AG09319 (cell line): ENCODE measurements at places on chromosomes 5 and 9.
A peak's percentile ranks its signal among the peaks of the same experiment; 100 is the strongest.

DNA sequence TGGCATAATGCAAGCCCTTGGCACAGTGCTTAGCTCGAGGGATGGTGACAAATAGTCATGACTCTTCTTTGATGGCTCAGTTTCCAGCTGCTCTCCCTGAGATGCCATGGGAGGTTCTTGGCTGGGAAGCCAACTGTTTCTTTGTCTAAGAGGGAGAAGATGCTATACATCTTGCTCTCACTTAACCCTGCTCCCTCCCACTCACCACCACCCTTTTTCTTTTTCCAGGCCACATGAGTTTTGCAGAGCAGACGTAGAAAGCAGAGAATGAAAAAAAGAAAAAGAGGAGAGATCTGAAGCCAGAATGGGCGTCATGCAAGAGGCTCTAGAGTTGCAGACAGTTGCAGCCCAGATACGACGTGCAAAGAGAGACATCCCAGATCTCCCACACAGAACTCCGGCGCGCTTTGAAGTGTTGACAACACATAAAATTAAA is 160.5 kb downstream of the FGF18 start:
- DNase-seq: no peak

- no peak for DNase-seq
These were observed 26.2 kb downstream of the TPPP start for GRCh38 chr5:666816-667498.

DNA sequence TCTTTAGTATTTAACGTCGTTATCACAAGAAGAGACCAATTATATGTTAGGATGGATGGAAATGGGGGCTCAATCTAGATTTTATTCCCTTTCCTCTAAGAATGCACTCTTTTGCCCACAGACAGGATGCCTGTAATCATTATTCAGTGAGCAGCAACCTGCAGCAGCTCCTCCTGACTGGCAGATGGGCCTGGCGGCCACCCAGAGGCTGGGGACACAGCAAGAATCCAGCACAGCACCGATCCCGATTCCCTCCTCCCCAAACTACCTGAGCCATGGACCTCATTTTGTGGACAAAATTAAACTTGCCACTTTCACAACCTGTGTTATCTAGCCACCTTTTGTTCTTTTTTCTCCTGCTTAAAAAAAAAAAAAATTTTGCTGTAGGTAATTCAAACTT is 101.0 kb downstream of the USP20 start:
- no peak for DNase-seq

- DNase-seq: no peak
These were observed 23.6 kb downstream of the SREK1IP1 start for GRCh38 chr5:64744914-64745313.

GRCh38 chr9:90659650-90660364 is 17.2 kb upstream of the DIRAS2 start:
- no peak for DNase-seq

DNA sequence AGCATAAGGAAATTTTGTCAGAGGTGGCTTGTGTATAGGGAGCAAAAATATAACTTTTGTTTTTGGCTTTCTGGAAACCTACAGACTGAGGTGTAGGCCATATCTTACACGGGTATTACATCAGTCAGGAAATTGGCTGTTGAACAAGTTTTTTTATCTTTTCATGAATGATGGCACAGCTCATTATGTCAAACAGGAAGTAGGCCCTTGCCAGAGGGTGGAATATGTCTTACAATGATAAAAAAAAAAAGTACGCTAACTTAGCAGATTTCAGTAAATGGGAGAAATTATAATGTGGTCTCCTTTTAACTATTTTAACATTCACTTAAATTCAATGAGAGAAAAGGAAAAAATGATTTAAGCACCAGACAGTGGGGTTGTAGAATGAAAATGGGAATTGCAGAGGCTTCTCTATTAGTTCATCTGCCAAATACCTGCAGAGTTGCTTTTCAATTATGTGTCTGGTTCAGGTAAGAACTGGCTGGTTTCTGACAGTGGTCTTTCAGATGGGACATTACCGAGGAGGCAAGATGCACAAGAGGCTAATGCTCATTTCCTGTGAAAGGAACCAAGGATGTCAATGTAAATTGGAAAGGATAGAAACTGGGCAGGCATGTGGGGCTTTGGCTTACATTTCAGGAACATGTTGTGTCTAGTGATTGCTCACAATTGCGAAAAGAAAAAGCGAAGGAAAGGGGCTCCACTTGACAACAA is 169.9 kb downstream of the NNT start:
- DNase-seq: peak; percentile 45

DNA sequence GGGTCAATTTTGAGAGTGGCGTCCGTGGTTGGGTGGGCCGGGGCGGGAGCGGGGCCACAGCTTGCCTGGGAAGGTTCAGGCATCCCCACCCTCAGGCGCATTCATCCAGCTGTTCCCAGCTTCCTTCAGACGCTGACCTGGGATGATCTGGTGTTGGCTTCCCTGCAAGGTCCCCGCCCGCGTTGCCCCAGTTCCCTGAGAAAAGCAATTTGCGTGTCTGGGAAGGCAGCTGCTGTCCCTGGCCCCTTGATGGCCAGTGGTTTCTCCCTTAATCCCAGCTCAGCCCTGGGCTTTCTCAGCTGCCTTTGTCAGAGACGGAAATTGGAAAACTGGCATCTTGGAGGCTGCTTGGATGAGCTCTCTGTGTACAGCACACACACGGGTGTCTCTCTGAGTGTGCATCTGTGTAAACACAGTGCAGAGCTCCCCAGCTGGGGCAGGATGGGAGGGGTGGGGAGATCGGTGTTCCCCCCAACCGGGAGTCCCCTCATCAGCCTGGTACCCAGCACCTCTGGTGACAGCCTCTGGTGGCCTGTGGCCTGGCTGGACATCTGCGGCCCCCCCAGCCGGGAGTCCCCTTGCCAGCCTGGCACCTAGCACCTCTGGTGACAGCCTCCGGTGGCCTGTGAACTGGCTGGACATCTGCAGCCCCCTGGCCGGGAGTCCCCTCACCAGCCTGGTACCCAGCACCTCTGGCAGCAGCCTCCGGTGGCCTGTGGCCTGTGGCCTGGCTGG is 94.0 kb downstream of the COL5A1 start:
- DNase-seq: no peak

DNA sequence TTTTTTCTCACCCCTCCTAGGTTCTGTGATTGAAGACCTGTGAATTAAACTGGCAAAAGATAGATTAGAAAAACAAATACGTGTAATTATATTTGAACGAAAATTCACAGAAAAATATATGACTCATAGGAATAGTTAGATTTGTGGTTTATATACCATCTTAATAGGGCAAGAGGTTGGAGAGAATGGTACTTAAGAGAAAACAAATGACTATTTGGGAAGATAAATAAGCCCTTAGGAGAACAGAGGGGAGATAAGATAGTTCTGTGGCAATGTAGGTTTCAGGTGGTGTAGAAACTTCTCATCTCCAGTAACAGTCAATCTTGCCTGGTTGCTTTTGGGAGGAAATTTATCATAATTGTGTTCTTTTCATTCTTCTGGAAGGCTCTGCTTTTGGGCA is 122.0 kb downstream of the PRDM9 start:
- DNase-seq: no peak

- DNase-seq: no peak
These were observed 344.2 kb upstream of the SLC30A5 start for GRCh38 chr5:68749631-68750030.

DNA sequence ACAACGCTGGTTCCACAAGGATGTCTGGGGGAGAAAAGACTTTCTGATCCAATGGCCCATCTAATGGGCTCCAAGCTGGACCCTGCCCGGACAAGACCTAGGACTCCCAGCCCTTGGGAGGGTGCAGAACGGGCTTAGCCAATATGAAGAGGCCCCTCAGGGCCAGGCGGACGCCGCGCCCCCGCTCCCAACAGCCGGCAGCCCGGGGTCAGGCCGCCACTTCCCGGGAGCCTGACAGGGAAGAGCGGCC is 493 bp downstream of the P4HA2 start:
- DNase-seq: no peak
